ENCODE measurements at places on chromosomes 3 and 15. TPM values are rescaled to one million over a fixed set of nuclear protein-coding genes. Genes with fewer than 3 reads are reported as not detected.

DNA sequence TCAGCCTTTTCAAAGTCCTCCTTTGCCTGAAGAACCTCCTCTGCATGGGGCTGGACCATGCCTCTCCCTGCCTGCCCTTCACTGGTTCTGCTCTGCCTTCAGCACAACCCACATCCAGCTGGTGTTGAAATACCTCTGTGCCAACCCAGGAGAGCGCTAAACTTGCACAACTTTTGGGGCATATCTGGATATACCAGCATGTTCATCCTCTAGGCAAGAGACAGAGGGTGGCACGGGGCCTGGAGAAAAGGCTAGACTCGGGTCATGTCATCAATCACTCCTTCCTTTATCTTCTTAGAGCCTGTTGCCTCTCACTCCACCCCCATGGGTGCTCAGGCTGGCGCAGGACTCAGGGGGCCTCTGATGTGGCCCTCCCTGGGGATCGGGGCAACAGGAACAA, 4.8 kb downstream of the SEMA4B start:
- DNase-seq: no peak

CHAC1 gene
- total RNA-seq: 7.5 TPM

SH2D7 gene
- total RNA-seq: not detected

ANKUB1 gene
- total RNA-seq: not detected

DNAJC17 gene
- 34.0 TPM for total RNA-seq

SENP8 gene
- total RNA-seq: 4.7 TPM

SCN5A gene
- 2.0 TPM for total RNA-seq

Measured in endodermal cell (in vitro differentiated cells).